ENCODE measurements at places on chromosomes 7 and 10. TPM values are rescaled to one million over a fixed set of nuclear protein-coding genes. Genes with fewer than 3 reads are reported as not detected.
A peak's percentile ranks its signal among the peaks of the same experiment; 100 is the strongest.

The WIPF3 gene
- total RNA-seq: not detected

GRCh38 chr10:6950133-6950532 is 370.1 kb upstream of the PRKCQ start:
- H3K36me3 ChIP-seq: no peaks in the 10 kb centered on the region
- H3K27me3 ChIP-seq: no peaks in the 10 kb centered on the region

DNA sequence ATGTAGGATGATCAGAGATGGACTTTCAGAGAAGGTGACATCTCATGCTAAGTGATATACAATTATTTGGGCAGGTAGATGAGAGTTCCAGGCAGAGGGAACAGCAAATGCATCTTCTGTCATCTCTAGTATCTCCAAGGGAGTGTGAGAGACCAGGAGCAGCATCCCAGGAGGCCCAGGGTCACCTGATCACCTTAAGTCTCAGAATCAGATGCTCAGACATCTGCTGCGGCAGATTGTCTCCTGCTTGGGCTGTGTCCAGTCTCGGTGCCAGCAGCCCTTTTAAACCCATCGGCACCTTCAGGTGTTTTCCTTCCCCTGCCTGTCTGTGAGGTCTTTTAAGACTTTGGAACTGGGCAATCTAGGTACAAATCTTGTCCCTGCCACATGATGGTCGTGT is 690.6 kb downstream of the LRMDA start:
- no peaks in the 10 kb centered on the region for H3K36me3 ChIP-seq
- H3K27me3 ChIP-seq: no peaks in the 10 kb centered on the region
- no peaks in the 10 kb centered on the region for H3K4me1 ChIP-seq
- no peak overlapping the region for H3K4me3 ChIP-seq

DNA sequence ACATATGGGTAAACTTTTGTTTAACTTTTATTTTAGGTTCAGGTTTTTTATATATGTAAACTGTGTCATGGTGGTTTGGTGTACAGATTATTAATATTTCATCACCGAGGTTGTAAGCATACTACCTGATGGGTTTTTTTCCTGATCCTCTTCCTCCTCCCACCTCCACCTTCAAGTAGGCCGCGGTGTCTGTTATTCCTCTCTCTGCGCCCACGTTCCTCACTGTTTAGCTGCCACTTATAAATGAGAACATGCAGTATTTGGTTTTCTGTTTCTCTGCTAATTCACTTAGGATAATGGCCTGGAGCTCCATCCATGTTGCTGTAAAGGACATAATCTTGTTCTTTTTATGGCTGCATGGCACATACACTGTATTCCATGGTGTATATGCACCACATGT is 1000.0 kb upstream of the CELF2 start:
- H3K27ac ChIP-seq: no peak overlapping the region
- no peaks in the 10 kb centered on the region for H3K27me3 ChIP-seq
- H3K4me1 ChIP-seq: no peaks in the 10 kb centered on the region

DNA sequence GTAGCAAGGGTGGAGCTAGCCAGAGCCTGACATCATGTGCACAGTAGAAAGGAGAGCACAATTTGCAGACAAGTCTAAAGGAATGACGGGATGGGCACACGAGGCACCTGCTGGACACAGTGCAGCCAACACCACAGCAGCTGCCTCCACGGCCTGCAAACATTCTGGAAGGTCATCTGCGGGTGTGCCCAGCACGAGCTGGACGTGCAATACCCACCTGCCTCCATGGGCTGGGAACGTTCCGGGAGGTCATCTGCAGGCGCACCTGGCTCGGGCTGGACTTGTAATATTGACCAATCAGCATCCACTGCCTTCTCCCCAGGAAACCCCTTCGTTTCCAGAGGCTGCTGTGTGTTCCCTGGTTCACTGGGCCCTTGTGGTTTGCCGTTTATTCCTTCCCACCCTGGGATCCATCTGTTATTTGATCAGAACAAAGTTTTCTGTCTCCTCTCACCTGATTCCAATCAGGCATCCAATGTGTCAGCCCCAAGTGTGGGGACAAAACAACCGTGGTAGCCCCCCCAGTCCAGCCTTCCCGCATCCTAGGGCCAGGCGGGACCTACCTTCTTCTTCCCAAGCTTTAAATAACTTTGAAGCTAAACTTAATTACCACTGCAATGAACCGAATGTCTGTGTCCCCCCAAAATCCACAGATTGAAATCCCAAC is 243.4 kb upstream of the PPP2R2D start:
- H3K27ac ChIP-seq: no peak overlapping the region
- H3K36me3 ChIP-seq: no peaks in the 10 kb centered on the region
- no peak for DNase-seq
- H3K4me1 ChIP-seq: no peaks in the 10 kb centered on the region

DNA sequence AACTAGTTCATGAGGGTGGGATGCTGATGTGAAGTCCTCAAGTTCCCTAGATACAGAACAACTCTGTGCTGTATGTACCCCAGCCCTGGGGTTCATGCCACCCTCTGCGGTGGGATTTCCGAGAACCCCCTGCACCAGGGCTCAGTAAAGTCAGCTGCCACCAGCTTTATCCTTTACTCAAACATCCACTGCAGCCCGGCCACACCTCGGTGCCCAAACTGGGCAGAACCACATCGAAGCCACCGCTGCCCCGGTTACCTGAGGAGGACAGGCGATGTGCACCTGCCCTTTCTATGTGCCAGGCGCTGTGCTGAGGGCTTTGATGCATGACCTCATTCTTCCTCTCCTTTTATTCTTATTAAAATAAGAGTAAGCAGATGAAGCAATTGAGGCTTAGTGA is 9.9 kb upstream of the CALML5 start:
- no peak for DNase-seq
- H3K27ac ChIP-seq: no peak overlapping the region
- H3K36me3 ChIP-seq: no peaks in the 10 kb centered on the region
- no peaks in the 10 kb centered on the region for H3K27me3 ChIP-seq

DNA sequence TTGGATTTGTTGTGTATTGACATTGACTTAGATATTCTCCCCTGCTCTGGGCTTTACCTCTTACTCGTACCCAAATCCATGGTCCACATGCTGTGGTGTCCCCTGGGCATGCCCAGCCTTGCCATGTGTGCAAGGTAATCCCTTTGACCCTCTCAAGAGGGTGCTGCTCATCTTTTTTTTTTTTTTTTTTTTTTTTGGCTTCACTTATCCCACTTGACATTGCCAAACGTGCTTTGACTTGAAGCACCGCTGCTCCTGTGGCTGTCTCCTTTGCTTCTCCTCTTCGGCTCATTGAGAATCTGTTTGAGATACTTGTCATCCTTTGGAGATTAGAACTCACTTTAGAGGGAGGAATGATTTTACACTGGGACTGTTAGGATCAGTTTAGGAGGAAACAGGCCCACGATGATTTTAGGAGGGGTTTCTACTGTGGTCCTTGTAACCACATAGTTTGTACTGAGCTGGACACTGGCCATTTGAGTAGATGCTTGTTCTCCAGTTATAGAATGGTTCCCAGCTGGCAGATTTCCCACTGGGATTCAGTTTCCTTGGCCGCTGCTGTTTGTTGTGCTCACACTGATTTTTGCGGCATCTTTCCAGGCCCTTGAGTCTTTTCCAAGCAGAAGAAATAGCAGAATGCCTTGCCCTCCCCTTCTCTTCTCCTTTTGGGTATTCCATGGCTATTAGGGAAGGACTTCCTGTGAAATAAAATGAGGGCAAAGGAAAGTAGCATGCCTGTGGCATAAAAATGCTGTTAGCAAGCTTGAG is 184.8 kb downstream of the AUTS2 start:
- peak; percentile 90 for DNase-seq
- H3K27ac ChIP-seq: peak overlapping the region; percentile 36
- H3K4me1 ChIP-seq: peaks cover 61% of the 10 kb centered on the region
- H3K4me3 ChIP-seq: 0 out of 2 replicates have a peak overlapping the region, but pooled peaks have one; percentile 2
- H3K27me3 ChIP-seq: no peaks in the 10 kb centered on the region
- no peaks in the 10 kb centered on the region for H3K36me3 ChIP-seq

DNA sequence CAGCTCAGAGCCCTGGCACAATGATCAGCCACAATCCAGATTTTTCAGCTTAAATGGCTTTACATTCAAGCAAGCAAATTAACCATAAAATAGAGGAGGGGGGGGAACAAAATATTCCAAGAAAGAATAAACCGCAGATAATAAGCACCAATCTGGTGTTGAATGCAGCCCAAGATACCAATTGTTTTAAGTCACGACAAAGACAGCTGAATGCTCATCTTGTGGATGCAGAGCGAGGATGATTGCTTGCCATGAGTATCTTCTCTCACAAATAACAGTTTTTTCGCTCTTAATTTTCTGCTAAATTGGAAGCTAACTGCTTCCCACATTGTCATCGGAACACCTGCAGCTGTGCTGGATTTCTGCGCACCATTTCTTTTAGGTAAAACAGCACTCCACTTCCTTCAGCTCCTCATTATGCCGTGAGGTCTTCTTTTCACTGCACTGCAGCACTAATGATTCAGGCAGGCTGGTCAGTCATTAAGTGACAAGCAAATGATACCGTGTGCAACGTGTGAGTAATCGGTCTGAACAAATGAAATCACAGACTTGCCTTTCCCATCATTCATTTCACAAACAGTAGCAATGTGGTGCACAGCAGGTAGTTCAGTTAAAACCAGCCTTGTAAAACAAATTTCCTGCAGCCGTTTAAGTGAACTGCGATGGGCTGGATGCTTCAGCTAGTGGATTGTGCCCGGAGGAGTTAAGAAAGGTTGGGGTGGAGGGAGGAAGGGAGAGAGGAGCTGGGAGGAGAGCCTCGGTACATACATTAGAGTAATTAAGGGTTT is 106.4 kb upstream of the CDCA7L start:
- H3K4me3 ChIP-seq: no peak overlapping the region
- no peak for DNase-seq
- peaks cover 14% of the 10 kb centered on the region for H3K27me3 ChIP-seq
- H3K4me1 ChIP-seq: no peaks in the 10 kb centered on the region

DNA sequence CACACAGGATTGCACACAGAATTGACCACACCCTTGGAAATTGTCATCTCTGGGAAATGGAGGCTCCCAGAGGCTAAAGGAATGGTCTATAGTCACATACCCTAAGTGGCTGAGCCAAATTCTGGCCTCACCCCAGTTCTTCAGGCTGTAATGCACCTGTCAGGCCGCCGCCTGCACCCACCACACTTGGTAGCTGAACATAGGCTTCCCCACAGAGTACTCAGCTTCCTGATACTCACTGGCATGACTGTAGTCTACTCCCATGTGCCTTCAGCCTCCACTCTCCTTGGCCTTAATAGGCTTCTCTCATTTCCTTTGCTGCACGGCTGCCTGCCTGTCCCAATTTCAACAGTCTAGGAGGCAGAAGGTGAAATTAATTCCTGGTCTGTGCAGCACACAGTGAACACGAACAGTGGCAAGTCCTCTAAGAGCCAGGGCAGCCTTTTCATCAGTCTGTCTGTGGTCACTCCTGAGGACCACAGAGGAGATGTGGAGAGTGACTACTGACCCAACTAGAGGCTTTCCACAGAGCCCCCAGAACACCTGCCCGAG is 42.5 kb downstream of the NUDCD3 start:
- no peak for DNase-seq
- H3K36me3 ChIP-seq: peaks cover 32% of the 10 kb centered on the region
- H3K4me1 ChIP-seq: no peaks in the 10 kb centered on the region
- H3K27ac ChIP-seq: no peak overlapping the region
- no peaks in the 10 kb centered on the region for H3K27me3 ChIP-seq
- H3K4me3 ChIP-seq: no peak overlapping the region

DNA sequence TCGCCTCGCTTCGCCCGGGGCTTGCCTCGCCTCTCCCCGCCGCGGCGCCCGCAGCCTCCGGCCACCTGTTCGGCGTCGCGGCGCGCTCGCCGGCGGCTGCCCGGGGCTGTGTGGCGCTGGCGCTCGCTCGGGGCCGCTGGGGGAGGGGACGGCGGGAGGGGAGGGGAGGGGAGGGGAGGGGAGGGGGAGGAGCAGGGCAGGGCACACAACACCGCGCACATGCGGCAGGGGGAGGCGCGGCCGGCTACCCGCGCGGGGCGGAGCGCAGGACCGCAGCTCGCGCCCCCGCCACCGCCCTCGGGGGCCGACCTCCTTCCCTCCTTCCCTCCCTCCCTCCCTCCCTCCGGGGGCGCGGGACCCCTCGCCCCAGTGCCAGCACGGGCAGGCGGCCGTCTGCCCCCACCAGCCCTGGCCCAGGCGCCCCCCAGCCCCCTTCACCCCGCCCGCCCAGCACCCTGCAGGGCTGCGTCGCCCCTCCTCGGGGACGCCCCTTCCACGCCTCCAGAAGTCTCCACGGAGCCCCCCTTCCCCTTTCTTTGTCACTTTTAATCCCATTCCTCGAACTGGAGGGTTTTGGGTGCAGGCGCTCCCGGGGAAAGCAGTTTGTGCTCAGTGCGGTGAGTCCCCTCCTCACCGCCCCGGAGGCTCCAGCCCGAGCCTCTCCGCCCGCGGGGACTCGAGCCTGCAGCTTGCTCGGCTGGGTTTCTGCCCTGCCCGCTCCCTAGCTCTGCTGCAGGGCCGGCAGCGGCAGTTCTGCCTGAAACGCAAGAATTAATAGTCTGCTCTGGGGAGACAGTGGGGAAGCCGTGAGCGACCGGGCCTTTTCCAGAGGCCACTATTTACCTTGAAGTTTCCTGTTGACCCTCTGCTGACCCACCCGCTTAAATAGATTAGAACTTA is at the start of gene PARD3:
Gene PARD3, minus strand, starts transcription at position 112 of the 900 bp plus-strand sequence. CDS start 301 bp downstream, outside the sequence.
- no peaks in the 10 kb centered on the region for H3K27me3 ChIP-seq
- peak within 1 kb of the TSS; percentile 90 for H3K4me3 ChIP-seq
- H3K27ac ChIP-seq: peak within 1 kb of the TSS; percentile 69
- DNase-seq: peak; percentile 81
- peaks cover 9% of the 10 kb centered on the region for H3K4me1 ChIP-seq
